ENCODE measurements at places on chromosomes 13 and 19.

DNA sequence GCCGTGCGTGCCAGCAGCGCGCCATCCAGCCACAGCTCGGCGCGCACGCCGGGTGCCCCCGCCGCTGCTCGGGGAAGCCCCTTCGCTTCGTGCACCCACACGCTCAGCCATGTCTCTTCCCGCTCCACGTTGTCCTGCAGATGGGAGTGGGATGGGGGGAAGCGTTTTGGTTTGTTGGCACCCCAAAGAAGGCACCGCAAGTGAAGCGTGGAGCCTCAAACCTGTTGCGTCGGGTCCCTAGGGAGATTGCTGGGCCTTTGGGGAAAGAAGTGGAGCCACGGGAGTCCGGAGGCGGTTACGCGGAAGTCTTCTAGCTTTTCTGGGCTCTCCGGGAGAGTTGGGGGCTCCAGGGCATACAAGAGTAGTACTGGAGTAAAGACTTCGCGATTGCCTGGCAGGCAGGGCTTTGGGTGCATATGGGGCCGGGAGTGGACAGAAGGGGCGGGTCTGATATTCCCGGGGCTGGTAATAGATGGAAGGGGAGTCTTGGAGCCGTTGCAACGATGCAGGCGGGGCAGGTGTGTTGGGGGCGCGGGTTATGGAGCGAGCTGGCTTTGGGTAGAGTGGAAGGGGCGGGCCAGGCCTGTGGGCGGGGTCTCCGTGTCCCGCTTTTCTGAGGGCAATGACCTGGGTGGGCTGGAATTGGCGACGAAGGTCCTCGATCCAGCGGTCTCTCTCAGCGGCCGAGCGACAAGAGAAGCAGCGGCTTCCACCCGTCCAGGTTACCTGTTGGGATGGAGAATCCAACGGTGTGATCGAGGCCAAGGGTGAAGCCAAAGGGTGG, 6.5 kb downstream of the RASAL3 start:
- DNase-seq = no peak

GRCh38 chr13:106562301-106562700, 5.6 kb downstream of the ARGLU1 start:
- DNase-seq = no peak

DNA sequence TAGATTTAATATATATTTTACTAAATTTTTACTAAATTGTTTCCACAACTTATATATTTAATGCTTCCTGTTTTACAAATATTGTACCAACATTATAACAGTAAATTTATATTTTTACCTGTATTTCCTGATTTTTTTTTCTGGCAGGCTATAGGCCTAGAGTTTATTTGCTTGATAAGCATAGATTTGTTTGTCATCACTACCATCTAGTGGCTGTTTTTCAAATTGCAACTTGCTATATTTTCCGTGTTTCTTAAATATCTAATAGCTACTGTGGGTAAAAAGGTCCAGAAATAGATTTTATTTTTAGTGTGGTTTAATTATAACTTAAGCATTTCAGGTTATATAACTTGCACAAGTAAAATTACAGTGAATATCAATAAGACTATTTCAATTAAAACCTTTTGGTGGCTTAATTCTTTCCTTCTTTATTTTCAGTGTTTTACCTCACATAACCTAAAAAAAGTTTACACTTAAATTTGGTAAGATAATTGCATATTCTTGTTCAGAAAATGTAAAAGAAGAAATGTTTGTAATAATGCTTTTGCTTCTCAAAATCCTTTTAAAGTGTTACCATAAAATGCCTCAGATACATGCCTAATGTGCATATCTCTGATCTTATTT, 60.6 kb downstream of the NDFIP2 start:
- DNase-seq = peak; percentile 76

DNA sequence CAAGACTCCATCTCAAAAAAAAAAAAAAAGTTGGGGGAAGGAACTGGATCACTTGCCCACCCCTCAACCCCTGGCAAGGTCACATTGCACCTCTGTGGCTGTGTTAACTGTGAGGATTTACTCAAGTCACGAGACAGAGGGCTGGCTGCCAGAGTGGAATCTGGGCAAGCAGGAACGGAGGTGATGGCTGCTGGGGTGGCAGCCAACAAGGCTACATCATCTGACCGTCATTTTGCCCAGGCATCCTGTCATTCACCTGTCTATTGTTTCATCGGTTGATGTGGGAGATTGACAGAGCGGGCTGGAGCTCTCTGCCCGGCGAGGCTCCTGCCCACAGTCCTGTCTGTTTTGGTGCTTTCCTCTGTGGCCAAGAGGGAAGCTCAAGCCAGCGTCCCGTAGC, 75.7 kb downstream of the DPF1 start:
- no peak for DNase-seq

DNA sequence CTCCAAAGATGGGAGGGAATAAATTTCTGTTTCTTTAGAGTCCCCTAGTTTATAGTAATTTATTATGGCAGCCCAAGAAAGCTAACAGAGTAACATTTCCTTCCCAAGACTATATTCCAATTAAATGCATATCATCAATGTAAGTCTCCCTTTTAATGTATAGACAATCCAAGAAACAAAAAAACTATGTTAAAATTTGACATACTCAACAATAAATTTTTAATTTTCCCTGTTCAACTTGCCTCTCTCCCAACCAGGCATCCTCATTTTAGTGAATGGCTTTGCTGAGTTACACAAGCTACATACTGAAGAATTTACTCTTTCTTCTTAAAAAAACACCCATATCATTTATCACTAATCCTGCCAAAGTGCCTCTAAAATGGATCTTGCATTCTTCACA, 1357.7 kb downstream of the PCDH9 start:
- no peak for DNase-seq

GRCh38 chr13:93473441-93474270, 247.0 kb downstream of the GPC6 start:
- no peak for DNase-seq

DNA sequence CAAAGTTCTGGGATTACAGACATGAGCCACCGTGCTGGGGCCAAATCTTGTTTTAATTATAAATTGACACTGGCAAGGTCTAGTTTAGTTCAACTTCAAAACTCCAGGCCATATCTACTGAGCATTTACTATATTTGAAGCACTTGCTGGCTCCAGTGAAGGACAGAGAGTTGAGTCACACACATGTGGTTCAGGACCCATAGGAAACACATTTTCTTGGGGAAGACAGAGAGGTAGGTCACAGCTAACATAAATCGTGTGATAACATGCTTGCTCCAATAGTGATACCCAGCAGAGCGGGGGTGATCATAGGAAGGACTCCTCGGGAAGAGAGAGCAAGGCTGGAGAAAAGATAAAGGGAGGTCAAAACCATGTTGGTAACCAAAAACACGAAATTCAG, 170.6 kb upstream of the TSC22D1 start:
- no peak for DNase-seq

Measured in hippocampal formation (tissue), 2 donors.